ENCODE measurements at places on chromosomes 13 and 19.

- DNase-seq, result no peak
Observed at GRCh38 chr13:97258801-97259200, 36.7 kb downstream of the MBNL2 start.

DNA sequence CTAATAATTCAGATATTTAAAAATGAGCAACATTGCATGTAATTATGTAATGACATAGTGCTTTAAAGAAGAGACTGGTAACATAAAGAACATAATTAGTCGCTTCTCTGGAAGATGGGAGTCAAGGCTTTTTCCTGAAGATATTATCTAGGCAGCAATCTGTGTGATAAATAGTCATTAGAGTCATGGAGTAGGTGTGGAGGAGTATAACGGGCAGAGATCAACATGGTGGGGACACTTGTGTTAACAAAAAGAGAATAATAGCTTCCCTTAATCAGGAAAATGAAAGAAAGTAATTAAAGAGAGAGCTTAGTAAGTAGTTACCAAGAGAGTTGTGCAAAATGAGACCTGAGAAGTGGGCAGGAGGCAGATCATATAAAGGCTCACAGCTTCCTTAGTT is 1417.1 kb upstream of the ATXN8OS start:
- DNase-seq, result peak; percentile 78

- no peak for DNase-seq
Observed at GRCh38 chr13:41188584-41188983, 5.8 kb downstream of the KBTBD7 start.

- DNase-seq, result no peak
Observed at GRCh38 chr19:8481201-8481600, 21.2 kb downstream of the PRAM1 start.

- DNase-seq, result no peak
Observed at GRCh38 chr19:2511570-2511969, 35.6 kb downstream of the GADD45B start.

GRCh38 chr13:97369261-97369893 is 64.6 kb upstream of the RAP2A start:
- no peak for DNase-seq

DNA sequence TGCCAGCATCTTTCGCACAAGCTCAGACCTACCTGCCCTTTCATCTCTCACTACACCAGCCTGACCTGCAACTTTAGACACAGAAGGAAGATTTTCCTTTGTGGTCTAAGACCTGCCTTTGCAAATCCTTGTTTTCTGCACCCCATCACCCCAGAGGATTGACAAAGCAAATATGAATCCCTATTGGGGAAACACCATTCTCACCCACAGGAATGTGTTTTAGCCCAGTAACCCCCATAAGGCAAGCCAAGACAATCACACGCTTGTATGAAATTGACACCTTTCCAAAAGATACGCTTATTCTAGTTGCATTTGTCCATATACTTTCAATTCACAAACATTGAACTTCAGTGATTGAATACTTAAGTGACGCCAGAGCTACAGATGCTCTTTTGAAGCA is 55.7 kb downstream of the SPATA13 start:
- no peak for DNase-seq

DNA sequence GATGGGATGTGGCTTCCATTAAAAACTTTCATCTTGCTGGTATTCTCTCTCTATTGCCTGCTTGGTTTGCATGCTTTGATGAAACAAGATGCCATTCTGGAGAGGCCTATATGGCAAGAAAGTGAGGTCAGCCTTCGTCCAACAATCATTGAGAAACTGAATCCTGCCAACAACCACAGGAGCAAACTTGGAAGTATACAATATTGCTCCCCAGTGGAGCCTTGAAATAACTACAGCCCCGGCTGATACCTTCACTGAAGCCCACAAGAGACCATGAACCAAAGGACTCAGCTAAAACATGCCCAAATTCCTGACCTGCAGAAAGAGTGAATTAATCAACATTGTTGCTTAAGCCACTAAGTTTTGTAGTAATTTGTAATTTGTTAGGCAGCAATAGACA is 82.5 kb upstream of the FGF14 start:
- no peak for DNase-seq

- no peak for DNase-seq
Observed at GRCh38 chr13:89432997-89433396, 1761.8 kb downstream of the SLITRK5 start.

- DNase-seq, result no peak
Observed at GRCh38 chr19:45401815-45402214, 3.1 kb downstream of the PPP1R13L start.

DNA sequence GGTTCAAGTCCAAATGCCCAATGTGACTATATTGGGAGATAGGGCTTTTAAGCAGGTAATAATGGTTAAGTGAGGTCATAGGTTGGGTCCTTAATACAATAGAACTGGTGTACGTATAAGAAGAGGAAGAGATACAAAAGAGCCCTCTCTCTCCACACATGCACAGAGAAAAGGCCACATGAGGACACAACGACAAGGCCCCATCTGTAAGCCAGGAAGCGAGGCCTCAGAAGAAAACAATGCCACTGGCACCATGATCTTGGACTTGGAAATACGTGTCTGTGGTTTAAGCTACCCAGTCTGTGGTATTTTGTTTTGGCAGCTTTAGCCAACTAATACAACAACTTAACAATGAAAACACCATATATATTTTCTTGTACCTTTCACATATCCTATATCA is 23.4 kb upstream of the RFC3 start:
- DNase-seq, result no peak

DNA sequence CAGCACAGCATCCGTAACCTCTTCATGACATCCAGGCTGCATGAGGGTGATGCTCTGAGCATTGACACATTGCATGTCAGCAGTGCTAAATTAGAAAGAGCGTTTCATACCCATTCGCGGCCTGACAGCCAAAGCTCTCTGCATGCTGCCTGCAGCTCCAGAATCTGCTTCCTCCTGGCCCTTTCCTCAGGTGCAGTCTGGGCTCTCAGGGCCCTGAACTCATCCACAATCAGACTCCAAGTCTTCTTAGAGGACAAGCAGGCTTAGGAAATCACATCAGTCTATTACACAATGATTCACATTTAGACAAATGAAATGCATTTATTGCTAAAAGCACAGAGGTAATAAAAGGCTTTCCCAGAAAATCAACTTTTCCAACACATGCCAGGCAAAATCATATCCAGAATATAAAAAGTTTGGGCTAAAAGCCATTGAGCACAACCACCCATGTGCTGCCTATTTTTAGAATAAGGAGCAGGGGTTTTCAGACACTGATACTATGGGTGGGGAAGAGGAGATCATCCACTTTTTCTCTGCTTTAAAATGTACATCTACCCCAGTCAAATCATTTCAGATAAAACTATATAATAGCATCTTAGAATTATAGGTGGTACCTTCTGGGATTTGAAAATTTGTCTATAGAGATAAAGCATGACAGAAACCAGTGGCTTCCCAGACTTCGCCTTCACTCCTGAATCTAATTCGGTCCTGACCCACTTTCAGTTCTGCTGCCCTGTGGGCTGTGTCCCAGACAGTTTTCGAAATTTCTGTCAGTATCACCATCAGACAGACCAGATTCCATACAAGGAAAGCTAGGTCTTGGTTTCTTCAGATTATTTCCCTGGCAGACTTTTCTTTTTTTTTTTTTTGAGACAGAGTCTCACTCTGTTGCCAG is 109.3 kb downstream of the COL4A2 start:
- DNase-seq, result no peak

DNA sequence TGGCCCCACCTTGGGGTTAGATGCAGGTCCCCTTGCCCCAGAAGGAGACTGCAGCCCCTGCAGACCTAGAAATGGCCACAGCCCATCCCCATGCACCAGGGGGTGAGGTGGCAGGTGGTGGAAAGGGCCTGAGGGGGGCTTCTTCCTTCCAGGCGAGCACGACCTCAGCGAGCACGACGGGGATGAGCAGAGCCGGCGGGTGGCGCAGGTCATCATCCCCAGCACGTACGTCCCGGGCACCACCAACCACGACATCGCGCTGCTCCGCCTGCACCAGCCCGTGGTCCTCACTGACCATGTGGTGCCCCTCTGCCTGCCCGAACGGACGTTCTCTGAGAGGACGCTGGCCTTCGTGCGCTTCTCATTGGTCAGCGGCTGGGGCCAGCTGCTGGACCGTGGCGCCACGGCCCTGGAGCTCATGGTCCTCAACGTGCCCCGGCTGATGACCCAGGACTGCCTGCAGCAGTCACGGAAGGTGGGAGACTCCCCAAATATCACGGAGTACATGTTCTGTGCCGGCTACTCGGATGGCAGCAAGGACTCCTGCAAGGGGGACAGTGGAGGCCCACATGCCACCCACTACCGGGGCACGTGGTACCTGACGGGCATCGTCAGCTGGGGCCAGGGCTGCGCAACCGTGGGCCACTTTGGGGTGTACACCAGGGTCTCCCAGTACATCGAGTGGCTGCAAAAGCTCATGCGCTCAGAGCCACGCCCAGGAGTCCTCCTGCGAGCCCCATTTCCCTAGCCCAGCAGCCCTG is 4.2 kb upstream of the F10 start:
- no peak for DNase-seq

DNA sequence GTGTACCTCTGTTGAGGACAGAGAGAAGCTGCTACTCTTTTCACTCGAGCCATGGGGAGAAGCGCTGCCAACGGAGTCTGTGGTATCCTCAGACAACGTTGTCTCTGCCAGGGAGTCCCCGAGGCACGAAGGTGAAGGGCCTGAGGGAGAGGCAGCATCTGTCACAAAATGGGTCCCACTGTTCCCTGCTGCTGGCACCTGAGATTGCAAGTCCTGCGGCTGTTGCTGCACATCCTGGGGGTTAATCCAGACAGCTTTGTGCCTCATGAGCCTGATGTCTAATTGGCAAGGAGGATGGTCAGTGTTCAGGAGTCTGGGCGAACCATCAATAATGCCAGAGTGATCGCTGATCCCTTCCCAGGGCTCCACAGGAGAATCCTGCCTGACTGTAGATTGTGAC is 15.0 kb downstream of the RUBCNL start:
- no peak for DNase-seq

- no peak for DNase-seq
Observed at GRCh38 chr13:106277484-106278154, 257.8 kb downstream of the EFNB2 start.

- DNase-seq, result no peak
Observed at GRCh38 chr13:28805193-28805819, 14.8 kb upstream of the MTUS2 start.

GRCh38 chr13:24868874-24869273 is 104.9 kb downstream of the RNF17 start:
- DNase-seq, result no peak

- DNase-seq, result no peak
Observed at GRCh38 chr13:74871369-74872070, 610.4 kb downstream of the TBC1D4 start.

- DNase-seq, result no peak
Observed at GRCh38 chr19:33502521-33502920, 19.1 kb downstream of the PEPD start.

DNA sequence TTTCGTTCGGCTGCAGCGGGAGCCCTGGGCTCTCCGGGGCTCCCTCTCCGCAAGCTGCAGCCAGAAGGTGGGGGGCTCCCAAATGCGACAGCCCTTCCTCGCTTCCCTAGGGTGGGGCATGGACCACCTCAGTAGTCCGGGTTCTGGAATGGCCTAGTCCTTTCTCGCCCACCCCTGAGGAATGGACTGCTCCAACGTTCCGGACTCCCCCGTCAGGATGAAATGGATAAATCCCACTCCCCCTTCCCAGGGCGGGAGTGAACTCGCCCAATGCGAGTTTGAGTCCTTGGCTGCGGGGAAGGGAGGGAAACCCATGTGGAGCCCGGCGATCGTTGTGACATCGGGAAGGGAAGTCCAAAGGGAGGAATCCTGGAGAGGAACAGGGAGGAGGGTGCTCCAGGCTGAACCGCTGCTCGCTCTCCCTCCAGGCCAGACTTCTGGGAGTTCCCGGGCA is 5.5 kb downstream of the HRC start:
- DNase-seq, result peak; percentile 62

GRCh38 chr19:42401365-42402303 is 11.5 kb upstream of the CNFN start:
- peak; percentile 76 for DNase-seq

DNA sequence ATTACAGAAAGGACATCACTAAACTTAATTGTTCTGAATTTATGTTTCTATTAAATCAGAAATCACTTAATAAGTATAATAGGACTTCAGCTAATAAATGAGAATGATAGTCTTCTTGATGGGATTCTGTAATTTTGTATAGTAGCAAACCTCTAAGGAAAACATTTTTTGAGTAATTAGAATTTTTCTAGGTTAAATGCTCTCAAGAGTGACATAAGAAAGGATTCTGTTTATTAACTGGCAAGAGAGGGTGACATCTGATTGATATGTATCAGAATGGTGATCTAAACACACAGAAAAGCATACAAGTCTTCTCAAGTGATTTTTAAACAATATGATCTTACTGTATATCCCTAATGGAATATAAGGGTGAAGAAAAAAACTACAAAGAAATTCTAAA is 1597.7 kb upstream of the PRR20A start:
- no peak for DNase-seq

GRCh38 chr13:70080012-70080411 is 27.6 kb upstream of the ATXN8OS start:
- peak; percentile 12 for DNase-seq

DNA sequence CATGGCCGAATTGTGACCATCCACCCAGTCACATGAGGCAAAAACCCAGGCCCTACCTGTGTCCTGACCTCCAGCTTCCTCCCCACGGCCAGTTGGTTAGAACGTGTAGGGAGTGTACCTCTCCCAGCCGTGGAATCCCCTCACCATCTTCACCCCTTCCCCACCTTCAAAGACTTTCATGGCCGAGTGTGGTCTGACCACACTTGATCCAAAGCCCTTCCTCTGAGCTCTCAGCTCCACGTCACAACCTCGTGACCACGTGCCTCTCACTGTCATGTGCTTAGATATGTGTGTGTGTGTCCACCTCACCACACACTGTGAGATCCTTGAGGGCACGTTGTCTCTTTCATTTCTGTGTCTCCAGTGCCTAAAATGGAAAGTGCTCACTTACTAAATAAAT is 48.6 kb upstream of the UBE2L5 start:
- no peak for DNase-seq

GRCh38 chr19:32318884-32319520 is 26.4 kb upstream of the ZNF507 start:
- DNase-seq, result peak; percentile 7

DNA sequence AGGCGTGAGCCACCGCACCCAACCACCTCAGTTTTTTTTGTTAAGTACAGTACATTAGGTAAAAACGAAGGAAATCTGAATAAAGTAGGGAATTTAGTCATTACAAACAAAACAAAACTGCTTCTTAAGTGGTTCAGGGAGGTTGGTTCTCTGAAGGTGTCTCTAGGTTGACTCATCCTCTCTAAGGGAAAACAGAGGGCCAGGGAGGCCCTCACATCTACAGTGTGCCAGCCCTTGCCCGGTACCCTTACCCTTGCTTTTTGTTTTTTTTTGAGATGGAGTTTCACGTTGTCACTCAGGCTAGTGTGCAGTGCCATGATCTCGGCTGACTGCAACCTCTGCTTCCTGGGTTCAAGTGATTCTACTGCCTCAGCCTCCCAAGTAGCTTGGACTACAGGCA is 17.2 kb upstream of the JUND start:
- DNase-seq, result no peak

GRCh38 chr13:88112526-88112925 is 441.4 kb downstream of the SLITRK5 start:
- DNase-seq, result no peak

Data from NCI-H1105 treated with DMSO at 0.1 percent for 48 hours (cell line).